ENCODE measurements at places on chromosomes 4 and X.

DNA sequence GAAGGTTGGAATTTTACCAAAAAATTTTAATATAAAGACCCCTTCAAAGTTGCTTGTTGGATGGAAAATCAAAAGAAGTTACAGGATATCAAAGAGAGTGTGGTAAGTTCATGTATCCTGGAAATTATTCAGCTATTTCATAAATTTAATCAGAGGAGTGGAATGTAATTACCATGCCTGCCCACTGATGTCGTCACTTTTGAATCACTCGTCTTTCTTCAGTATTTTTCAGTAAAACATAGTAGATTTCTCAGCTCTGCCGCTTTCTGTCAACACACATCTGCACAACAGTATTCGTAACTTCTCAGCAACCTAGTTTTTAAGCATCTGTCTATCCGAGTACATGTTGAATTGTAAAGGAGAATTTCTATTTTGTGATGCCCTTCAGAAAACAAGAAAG lies 2163.0 kb upstream of the AGA start:
- no peak for DNase-seq

DNA sequence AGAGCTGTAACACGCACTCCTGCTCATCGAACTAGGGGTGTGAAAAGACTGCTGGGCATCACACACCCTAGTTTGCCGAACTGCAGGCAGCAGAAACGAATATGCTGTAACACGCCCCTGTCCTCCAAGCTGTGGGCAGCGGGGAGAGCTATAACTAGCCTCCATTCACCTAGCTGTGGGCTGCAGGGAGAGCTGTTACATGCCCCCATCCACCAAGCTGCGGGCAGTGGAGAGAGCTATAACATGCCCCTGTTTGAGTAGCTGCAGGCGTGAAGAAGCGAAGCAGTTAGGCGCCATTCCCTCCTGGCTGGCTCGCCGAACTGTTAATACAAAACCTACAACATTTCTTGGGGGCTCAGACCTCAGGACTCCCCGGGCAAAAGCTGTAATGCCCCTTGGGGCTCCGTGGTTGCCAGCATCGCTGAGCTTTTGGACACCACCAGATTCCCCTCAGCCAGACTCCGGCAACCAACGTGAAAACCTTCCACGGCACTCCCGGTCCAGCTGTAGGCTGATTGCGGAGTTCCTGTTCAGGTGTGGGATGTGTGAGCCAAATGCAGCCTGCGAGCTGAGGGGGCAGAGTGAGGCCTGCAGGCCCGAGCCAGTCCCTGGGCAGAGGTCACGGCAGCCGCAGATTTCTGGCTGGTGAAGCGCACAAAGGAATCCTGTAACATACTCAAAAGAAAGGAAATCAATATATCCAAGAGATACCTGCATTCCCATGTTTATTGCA lies 41.1 kb upstream of the ANKRD17 start:
- no peak for DNase-seq

DNA sequence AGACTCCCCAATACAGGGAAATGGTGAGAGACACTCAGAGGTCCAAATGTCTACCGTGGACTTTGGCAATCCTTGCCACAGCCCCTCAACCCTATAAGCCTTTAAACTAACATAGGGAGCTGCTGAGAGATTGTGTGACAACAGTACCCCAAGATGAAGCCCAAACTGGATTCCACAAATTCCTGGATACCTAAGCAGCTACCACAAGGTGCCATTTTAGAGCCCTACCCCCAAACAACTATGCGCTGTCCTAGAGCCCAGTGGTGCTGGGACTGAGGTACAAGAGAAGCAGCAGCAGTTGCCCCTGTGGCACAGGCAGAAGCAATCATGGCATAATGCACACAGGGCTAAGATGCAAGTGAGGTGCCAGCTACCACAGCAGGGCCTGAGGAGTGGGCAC lies 2.7 kb upstream of the TMPRSS11F start:
- no peak for DNase-seq

DNA sequence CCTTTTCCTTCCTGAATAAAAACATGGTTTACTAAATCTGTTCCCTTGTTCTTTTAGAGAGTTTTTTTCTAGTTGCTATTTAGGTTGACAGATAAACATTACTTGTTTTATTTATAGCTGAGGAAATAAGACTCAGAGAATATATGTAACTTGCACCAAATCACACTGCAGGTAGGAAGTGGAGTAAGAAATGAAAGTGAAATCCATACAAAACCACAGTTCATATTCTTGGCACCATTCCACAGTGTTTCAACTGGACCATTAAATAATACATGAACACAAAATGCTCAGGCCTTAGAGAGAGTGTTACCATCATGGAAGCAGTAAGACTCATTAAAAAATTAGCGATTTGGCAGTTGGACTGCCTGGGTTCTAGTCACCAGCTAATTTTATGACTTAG lies 326.9 kb upstream of the SLIT2 start:
- DNase-seq = no peak

- DNase-seq = no peak
Measured at GRCh38 chr4:187184508-187184907, 460.9 kb upstream of the FAT1 start.

DNA sequence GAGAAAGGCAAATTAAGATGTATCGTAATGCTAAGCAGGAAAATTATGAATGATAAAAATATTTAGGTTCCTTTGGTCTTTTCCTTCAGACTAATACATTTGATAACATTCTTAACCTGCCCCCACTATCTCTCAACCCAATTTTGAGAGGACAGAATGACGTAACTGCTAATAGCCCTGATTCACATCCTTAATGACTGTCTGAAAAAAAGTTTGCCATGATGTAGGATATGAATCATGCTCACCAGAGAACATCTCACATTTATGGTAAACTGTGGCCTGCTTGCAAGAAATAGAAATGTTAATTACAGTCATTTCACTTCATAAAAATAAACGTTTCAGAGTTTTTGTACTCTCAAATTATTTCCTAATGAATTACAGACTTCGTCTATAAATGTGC lies 128.0 kb upstream of the VEGFC start:
- no peak for DNase-seq

GRCh38 chr4:47566566-47566965 lies 81.5 kb downstream of the ATP10D start:
- DNase-seq = no peak

- no peak for DNase-seq
Measured at GRCh38 chrX:17913801-17914200, 52.7 kb upstream of the RAI2 start.

GRCh38 chr4:183700407-183700806 lies 41.3 kb downstream of the TRAPPC11 start:
- DNase-seq = no peak

GRCh38 chrX:133134282-133134681 lies 37.4 kb upstream of the USP26 start:
- no peak for DNase-seq

GRCh38 chrX:17046478-17047097 lies 100.1 kb downstream of the REPS2 start:
- DNase-seq = peak; percentile 0

DNA sequence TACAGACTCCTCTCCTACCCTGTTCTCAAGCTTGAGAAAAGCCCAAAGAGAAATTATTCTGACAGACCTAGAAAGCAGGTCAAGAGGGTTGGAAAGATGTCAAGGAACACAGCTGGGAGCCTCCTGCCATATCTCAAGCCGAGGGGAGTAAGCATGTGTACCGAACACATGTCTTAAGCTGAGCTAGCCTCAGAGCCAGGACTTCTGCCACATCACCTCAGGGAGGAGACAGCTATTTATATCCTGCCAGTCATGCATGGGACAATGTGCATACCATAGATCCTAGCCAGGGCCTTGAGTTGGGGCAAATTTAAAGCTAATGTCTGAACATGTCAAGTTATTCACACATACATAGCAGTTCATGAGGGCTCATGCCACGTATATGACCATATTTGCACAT lies 11.8 kb downstream of the TMEM31 start:
- no peak for DNase-seq

DNA sequence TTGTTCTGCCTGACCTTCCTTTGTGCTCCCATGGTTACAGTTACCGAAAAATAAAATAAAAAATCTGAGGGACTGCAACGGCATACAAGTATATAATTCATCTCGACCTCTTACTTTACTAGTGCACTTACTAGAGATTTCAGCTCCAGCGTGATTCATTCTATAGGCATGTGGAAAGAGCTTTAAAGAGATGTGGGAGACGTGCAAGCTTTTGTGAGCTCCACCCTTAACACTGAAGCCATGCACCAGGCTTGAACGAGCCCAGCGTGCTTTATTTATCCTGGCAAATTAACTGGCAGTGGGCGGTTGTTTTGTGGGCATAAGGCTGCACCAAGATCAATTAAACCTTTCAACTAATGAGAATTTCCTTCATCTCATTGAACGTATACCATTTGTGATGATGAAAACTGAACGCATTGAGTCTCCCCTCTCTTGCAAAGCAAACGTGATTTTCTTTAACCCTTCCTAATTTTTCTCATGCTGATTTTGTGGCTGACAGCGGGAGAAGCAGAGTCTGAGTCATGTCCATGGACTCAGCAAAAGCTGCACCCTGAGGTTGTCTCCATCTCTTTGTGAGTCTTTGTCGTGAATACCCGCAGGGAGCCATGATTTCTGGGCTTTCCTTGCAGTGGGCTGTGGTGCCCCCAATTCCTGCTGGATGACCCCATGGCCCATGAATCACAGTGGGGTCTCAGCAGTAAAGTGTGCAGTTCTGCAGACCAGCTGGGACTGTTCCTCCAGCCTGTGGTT lies 60.1 kb downstream of the MXRA5 start:
- DNase-seq = no peak

DNA sequence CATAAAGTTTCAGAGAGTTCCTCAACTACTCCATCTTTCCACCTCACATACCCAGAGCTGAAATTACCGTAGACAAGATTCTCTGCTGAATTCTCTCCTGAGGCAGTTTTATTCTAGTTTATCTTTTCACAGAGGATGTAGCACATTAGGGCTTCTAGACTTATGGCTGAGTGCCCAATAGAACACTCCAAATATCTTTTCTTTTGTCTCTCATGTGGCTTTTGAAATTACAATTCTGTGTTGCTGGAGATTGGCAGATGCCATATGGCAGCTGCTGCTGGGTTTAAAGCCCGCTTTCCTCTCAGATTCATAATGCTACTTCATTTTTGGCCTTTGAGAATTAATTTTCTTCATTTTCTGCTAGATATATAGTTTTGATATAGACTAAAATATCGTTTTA lies 107.6 kb upstream of the BANK1 start:
- DNase-seq = no peak

DNA sequence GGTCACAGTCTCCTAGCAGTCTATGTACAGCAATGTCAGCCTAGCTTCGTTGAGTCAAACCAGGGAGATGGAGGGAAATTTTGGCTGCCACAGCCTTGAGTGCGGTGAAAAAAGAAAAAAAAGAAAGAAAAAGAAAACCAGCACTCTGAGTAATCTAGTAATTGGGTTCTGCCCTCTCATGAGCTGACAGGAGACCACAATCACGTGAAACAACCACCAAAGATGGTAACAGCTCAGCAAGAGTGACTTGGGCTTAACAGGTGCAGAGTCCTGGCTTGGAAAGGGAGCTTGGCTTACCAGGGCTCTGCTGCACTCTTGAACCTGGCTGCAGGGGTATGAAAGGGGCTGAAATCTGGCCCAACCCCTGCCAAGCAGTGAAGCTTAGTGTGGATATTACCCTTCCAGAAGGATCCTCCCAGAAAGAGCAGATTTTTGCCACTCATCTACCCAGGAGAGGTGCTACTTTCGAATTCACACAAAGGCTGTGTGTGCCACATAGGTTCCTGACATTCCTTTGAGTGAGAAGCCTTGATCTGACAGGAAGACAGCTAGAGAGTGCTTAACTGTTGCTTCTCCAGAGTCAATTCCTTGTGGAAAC lies 350.3 kb downstream of the PTTG2 start:
- no peak for DNase-seq

- no peak for DNase-seq
Measured at GRCh38 chr4:84573385-84574068, 9.4 kb upstream of the CDS1 start.

- DNase-seq = no peak
Measured at GRCh38 chr4:75919920-75920319, 17.7 kb upstream of the PPEF2 start.

- DNase-seq = no peak
Measured at GRCh38 chrX:11704725-11705495, 39.2 kb upstream of the ARHGAP6 start.
